ENCODE measurements at places on chromosomes 2 and 18. TPM values are rescaled to one million over a fixed set of nuclear protein-coding genes. Genes with fewer than 3 reads are reported as not detected.

DNA sequence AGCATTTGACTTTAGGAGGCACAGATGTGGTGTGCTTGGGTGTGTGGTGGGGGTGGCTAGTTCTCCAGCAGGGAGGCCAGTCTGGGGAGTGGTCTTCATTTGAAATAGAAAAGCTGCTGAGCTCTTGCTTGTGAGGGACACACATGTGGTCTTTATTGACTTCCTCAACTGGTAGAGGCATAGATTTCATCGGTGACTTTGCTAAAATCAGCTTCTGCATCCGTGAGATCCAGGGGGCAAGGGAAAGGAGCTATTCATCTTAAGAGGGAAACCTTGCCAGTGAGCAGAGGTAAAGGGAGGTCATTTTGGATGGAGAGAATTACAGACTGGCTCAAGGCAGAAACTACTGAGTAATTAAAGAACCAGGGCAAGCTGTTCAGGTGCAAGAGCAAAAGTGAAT lies 4.7 kb downstream of the MAPRE3 start:
- no peak for DNase-seq

GRCh38 chr2:36393738-36394256 lies 38.2 kb downstream of the CRIM1 start:
- no peak for DNase-seq

Gene CRACDL
- 0.77 TPM for total RNA-seq

DNA sequence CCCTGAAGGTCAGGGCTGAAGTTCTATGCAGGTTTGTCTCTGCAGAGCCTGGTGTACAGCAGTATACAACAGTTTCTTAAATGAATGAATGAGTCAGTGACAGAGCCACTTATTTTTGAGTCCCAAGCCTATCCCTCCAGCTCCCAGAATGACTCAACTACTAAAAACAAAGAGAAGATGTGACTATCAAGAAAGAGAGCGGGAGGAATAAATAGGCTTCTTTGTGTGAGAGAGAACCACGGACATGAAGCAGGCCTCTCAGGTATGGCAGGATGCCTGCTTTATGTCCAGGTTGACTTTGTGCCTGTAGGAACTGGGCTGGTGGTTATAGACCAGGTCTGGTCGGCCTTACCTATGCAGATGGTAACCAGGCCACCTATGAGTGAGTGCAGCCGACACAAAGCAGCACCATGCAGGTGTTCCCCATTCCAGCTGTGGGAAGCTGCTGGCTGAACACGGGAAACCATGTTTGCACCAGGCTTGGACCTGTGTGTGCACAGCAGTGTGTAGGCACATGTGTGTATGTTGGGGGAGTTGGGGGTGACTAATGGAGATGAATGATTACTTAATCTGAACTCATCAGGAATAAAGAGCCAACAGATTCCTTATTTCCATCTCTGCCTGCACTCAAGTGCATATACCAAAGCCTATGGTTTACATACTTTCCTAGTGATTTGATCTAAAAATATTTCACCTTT lies 171.0 kb downstream of the OSR1 start:
- no peak for DNase-seq

Gene ARHGAP28
- total RNA-seq = 118 TPM

Gene CDH2
- 0.81 TPM for total RNA-seq

- no peak for DNase-seq
These were observed 36.7 kb upstream of the CDC42EP3 start for GRCh38 chr2:37708146-37708545.

- DNase-seq = no peak
These were observed 206.0 kb upstream of the TNP1 start for GRCh38 chr2:217065695-217066405.

GRCh38 chr2:161075701-161076100 lies 84.5 kb upstream of the TANK start:
- DNase-seq = no peak

Gene PCARE
- total RNA-seq = not detected
